ENCODE measurements at places on chromosomes 2 and 18.

DNA sequence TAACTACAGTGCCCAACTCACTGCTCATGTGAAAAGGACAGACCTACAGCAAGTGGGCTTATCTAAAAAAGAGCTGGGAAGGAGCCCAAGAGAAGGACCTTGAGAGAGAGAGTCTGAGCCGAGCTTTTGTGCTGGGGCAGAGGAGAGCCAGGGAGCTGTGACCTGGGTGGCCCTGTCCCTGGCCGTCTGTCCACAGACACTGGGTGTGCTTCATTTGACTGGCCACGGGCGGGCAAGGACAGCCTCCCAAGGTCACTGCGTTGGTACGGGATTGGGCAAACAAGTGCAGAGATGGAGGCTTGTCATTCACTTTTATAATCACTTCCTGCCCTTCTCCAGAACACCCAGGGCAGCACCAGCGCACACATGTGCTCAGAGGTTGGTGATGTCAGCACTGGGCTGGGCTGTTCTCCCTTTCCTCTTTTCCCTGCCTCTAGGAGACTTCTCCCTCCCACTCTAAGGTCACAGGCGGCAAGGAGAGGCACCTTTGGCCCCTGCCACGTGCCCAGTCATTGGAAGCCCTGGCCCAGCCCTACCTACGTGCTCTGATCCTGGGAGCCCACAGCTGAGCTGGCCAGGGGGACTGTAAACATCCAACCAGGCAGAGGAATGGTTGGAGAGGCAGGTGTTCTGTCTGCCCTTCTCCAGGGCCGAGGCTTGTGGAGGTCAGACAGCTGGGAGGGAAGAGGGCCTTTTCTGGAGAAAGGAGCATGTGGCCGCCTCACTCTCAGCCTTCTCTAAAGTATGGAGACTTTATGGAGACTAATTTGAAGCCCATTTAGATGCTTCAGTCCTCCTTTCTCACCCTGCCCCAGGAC, 6.4 kb upstream of the PSD4 start:
- peak; percentile 43 for DNase-seq

DNA sequence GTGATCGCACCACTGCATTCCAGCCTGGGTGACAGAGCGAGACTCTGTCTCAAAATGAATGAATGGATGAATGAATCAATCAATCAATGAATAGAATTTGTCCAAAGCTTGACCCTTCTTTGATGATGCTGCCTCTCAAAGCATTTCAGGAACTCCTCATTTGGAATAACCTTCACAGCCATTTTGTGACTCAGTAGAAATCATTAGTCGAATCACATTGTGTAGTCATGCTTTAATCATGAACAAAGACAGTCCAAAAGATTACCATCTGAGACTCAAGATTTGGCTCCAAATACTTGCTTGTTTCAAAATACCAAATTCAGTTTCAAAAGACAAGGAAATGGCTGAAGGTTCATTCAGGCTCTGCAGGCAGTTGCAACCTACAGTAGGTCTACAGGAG, 83.1 kb downstream of the VWA3B start:
- no peak for DNase-seq

DNA sequence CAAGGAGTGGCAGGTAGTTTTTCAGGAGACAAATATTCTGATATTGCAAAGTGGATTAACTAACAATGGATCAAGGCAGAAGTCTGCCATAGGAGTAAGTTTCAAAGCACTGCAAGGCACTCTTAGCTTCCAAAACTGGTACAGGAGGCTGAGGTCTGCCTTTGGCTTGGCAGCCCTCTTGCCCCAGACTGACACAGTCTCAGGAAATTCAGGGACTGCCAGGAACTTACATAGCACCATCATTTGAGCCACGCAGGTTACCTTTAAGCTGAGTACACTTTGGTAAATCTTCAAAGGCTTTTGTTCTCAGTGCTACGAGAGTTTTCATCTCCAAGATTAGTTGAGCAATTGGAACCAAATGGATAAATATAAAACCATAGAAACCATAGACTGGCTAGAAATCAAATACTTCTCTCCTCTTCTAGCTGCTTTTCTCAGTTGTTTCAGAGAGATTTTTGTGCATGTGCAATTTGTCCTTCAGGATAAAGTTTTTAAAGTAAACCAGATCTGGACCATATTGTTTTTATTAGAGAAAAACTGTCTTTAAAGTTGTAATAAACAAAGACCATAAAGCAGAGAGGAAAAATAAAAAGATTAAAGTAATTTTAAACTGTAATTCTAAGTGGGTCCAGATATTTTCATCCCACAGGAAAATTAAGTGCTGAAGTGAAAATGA, 18.8 kb downstream of the ANKRD29 start:
- no peak for DNase-seq

DNA sequence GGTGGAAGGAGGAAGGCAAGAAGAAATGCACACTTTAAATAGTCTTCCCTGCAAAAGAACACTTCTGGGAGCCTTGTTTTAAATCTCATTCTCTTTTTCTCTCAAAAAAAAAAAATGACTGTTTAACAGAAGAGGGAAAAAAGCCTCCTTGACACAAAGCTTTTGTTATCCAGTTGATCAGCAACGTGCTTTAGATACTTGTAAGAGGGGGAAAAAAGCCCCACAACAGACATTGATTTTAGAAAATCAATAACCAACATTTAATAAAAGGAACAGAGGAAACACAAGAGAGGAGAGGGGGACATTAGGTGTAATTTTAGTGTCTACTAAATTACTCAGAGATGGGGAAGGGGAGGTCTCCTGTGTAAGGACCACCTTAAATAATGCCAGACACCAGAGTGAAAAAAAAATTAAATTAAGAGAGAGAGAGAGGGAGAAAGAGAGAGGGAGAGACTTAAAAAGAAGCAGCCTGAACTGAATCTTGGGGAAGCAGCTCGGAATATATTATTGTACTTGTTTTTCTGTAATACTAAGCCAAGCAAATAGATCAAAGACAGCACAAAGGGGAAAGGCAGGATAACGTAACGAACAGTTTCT, 4.7 kb downstream of the ZEB2 start:
- no peak for DNase-seq

GRCh38 chr18:75784390-75784789, 356.9 kb upstream of the SMIM21 start:
- DNase-seq, result no peak

- DNase-seq, result no peak
Observed at GRCh38 chr2:173997269-173997668, 32.1 kb upstream of the SP3 start.

DNA sequence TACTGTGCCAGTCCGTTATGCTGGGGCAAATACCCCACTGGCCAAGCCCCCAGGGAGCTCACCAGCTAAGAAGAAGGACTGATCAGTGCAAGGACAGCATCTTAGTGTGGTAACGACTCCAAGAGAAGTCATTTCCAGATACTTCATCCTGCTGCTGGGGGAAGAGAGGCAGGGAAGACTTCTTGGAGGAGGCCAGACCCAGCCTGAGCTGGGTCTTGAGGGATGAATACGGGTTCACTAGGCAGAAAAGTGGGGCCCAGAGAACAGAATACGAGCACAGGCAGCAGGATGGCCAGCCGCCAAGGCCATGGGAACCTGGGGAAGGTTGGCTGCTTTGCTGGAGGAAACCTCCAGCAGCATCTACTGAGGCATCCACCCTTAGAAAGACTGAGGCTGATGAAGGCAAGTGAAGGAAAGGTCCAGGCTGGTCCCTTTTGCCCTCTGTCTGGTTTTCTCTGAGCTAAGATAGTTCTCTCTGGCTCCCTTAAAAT, 84.1 kb downstream of the GLI2 start:
- no peak for DNase-seq

GRCh38 chr2:168212866-168213265, 34.5 kb downstream of the STK39 start:
- DNase-seq, result no peak

- no peak for DNase-seq
Observed at GRCh38 chr2:239181074-239181902, 219.5 kb downstream of the HDAC4 start.

DNA sequence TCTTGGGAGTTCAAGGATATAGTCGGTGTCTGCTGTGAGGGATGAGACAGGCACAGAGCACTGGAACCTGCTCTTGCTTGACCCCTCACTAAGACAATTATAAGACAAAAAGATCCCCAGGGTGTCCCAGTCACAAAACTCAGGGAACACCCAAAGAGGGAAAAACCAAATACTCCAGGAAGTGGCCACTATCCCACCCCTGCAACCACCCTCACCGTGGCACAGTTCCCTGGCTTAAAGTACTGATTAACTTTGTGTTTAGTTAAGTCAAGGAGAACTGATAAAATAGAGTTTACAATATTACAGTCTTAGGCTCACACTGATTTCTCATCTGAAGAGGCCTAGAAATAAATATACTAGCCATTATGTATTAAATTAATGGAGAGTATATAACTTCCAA, 13.5 kb downstream of the IL36B start:
- no peak for DNase-seq

DNA sequence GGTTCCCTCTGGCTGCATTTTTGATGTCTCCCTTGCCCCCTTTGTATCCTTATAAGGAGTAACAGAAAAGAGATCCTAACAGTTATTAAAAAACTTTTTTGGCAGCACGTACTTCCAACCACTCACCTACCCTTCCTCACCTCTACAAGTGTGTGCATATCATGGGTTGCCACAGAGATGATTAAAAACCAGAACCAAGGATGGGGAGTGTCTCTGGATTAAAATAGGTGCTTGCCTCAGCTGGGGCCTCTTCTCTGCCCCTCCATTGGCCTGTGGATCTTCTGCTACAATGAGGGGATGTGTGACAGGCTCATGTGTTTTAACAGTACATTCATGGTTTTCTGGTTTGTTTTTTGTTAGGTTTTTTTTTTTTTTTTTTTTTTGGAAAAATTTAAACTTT, 160.8 kb downstream of the FHOD3 start:
- no peak for DNase-seq

GRCh38 chr2:1641523-1641922, 102.8 kb downstream of the PXDN start:
- no peak for DNase-seq

GRCh38 chr2:60119778-60120177, 433.7 kb downstream of the BCL11A start:
- no peak for DNase-seq

GRCh38 chr2:126889071-126889470, 9.6 kb upstream of the TEX51 start:
- no peak for DNase-seq

DNA sequence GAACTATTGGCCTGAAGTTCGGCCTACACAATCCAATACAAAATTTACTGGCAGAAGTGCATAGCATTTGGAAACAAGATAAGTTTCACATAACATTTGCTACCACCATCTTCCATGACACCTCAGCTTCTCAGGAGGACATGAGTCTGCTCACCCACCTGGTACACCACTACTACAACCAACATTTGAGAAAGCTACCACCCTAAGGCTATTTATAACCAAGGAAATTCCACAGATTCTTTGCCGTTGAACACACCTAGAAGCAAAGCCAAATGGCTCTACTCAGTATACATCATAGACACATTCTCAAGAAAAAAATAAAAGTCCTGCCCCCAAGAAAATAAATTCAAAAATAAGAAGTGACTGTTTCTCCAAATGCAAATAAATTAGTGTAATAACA, 145.3 kb downstream of the SPAG16 start:
- DNase-seq, result no peak

- no peak for DNase-seq
Observed at GRCh38 chr18:74006143-74006542, 141.5 kb downstream of the FBXO15 start.

GRCh38 chr18:48545757-48546321, 7.0 kb downstream of the CTIF start:
- DNase-seq, result no peak

GRCh38 chr18:9517869-9518268, 42.6 kb downstream of the RALBP1 start:
- no peak for DNase-seq

- DNase-seq, result no peak
Observed at GRCh38 chr2:69807821-69808540, 21.5 kb upstream of the GMCL1 start.

GRCh38 chr2:58313926-58314325, 72.8 kb upstream of the FANCL start:
- DNase-seq, result no peak

DNA sequence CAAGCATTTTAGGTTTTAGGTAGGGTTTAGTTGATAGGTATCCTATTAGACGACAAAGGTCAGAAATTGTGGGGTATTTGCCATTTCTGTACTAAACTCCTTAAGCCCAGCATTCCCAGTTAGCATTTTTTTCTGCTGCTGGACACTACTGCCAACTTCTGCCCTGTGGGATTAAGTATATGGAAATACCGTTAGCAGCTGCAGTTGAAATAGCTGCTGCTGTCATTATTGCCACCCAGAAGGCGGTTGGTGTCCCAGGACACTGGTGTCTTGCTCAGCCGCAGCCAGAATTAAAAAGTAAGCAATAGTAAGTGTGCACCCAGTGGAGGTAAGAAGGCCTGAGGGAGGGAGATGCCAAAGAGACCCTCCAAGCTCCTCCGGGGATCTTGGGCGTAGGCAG, 1.9 kb upstream of the UXS1 start:
- DNase-seq, result no peak

- DNase-seq, result no peak
Observed at GRCh38 chr2:115649731-115650130, 1207.3 kb downstream of the DPP10 start.

- no peak for DNase-seq
Observed at GRCh38 chr18:60987963-60988362, 345.3 kb upstream of the CDH20 start.

DNA sequence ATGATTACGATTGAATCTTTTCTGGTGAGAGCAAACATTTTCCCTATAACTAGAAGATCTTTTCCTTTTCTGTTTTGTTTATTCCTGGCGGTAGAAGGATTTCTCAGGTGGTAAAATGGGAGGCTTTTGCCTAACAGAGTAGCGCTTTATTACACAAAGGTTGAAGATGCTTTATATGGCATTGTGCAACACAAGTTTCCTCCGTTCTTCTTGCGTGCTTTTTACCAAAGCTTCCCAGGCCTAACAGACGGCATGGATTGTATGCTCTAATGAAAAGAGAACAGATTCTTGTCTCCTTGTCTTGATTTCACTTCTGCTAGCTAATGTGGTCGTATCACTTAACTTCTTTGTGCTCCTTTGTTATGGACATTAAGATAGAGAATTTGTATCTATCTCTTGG, 43.8 kb downstream of the MYO1B start:
- no peak for DNase-seq

- DNase-seq, result no peak
Observed at GRCh38 chr2:119469661-119470297, 38.1 kb downstream of the TMEM37 start.

DNA sequence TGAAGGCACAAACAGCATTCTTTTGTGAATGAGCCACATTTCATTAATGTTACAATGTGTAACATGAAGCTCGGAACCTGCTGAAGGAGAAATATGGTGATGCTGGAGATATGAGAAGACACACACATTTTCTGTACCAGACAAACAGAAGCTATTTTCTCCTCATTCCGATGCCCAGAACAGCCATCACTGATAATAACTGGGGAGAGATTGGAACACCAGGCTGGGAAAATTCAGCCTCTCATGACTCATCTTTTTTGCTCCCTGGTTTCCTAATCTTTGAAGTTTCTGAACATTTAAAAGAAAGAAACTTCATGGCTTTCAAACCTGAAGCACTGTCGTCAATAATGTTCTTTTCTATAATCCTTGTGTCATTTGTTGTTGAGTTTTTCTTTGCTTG, 110.9 kb downstream of the LYPD6 start:
- no peak for DNase-seq
